ENCODE measurements at places on chromosomes 5 and 9.

DNA sequence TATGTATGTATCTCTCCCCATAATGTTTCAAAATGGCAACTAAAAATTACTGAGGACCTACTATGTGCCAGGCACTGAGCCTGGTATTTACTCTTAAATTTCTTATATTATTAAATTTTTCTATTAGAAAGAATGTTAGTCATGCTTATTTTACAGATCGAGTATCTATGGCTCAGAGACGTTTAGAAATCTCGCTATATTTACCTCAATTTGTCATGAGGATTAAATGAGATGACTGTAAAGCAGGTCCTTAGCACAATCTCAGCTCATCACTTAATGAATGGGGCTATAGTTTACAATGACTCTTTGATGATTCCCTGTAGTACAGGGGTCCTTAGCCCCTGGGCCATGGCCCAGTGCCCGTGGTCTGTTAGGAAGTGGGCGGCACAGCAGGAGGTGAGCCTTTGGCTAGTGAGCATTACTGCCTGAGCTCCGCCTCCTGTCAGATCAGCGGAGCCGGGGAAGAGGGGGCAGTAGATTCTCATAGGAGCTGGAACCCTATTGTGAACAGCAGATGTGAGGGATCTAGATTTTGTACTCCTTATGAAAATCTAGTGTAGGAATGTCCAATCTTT, 15.5 kb downstream of the ENC1 start:
- DNase-seq: no peak

- no peak for DNase-seq
Observed at GRCh38 chr5:149694007-149694406, 36.1 kb upstream of the PPARGC1B start.

GRCh38 chr9:93086447-93087224, 9.4 kb upstream of the CARD19 start:
- no peak for DNase-seq

DNA sequence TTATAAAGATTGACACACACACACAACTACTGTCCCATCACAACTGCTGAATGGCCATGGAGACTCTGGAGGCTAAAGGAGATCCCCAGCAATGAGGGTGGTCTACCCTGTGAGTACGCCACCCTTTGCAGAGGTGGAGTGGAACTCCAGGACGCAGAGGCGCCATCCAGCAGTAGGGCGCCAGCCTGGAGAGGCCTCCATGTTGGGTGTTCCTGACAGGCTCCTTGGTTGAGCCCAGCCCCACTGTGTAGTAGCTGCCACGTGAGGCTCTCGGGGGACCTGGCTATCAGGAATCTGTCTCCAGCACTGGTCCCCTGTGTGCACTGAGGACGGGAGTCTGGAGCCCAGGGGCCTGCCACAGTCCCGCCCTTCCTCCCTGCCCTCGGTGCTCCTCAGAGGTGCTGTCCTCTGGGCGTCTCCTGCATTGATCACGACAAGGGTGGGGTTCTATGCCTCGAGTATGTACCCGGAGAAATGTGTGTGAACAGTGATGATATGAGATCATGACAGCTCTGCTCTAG, 72.3 kb downstream of the DAP start:
- DNase-seq: no peak

DNA sequence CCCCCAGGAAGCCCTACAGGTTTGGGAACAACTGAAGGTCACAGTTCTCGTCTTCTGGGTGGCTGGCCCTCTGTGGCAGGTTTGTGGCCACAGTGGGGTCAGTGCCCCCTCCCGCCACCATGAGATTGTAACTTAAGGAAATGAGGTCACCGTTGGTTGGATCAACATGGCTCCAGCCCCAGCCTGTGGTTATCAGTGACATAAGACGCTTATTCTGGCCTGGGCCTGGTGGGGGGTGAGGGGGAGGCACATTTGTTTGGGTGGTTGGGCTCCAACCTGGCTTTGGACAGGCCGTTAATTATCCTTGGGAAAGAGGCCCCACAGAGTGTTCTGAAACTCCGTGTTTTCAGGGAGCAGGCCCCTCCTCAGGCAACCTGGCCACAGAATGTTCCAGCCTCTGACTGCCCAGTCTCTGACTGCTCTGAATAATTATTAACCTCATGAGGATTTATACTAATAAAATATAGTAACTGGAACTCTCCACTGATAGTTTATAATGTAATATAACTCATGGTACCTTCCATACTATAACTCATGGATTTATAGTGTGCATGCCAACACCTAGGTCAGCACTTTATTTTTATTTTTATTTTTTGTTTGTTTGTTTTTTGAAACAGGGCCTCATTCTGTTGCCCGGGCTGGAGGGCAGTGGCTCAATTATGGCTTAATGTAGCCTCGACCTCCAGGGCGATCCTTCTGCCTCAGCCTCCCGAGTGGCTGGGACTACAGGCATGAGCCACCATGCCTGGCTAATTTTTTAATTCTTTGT, 58.0 kb upstream of the RPL26L1 start:
- no peak for DNase-seq

- no peak for DNase-seq
Observed at GRCh38 chr5:64826541-64826940, 57.8 kb downstream of the CWC27 start.

GRCh38 chr5:75758116-75758515, 40.9 kb upstream of the POC5 start:
- no peak for DNase-seq

DNA sequence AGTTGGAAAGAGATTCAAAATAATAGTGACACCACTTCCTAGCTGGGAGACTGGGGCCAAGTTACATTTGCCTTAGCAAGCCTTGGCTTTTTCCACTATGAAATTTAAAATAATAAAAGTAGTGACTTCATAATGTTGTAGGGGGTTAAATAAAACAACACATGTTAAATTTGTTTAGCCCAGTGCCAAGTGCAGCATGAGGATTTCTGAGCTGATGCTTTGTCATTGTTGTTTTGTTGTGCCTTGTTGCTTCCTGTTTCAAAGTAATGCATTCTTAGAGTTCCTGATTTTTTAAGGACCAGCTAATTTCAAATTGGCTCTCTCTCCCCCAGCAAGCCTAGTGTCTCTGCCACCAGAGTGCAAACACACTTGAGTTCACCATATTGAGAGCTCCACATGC, 270.7 kb upstream of the PAPPA start:
- DNase-seq: no peak

- no peak for DNase-seq
Observed at GRCh38 chr5:129905473-129906176, 1.4 kb downstream of the CHSY3 start.

GRCh38 chr5:14035859-14036503, 91.5 kb upstream of the DNAH5 start:
- no peak for DNase-seq

GRCh38 chr9:112174222-112174964, 704 bp downstream of the SUSD1 start:
- DNase-seq: peak; percentile 39

- DNase-seq: no peak
Observed at GRCh38 chr9:81472701-81473100, 216.6 kb downstream of the TLE1 start.

DNA sequence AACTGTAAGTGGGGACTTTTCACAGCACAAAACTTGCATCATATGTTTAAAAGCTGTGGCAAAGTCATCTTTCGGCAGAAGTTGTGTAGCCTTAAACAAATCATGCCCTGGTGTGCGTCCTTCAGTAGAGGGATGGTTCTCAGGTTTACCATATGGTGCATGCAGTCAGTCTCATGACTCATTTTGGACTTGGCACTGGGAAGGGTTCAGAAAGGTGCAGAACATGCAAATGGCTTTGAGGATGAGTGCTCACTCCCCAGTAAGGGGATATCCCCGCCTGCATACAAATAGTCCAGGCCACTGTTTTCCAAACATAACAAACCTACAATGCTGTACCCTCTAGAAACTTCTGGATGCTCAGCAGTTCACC, 260.3 kb downstream of the NDUFS4 start:
- DNase-seq: no peak

DNA sequence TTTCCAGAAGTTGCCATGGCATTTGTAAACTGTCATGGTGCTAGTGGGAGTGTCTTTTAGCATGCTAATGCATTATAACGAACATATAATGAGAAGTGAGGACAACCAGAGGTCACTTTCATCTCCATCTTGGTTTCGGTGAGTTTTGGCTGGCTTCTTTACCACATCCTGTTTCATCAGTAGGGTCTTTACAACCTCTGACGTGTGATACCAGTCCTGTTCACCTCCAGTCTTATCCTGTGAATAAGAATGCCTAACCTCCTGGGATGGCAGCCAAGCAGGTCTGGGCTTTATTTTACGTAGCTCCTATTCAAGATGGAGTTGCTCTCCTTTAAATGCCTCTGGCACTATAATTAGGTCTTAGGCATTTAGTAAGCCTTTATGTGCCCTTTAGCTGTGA, 20.4 kb upstream of the RFK start:
- DNase-seq: no peak

GRCh38 chr9:6356441-6356840, 28.3 kb downstream of the TPD52L3 start:
- no peak for DNase-seq

- no peak for DNase-seq
Observed at GRCh38 chr9:129236441-129237145, 58.5 kb upstream of the IER5L start.

DNA sequence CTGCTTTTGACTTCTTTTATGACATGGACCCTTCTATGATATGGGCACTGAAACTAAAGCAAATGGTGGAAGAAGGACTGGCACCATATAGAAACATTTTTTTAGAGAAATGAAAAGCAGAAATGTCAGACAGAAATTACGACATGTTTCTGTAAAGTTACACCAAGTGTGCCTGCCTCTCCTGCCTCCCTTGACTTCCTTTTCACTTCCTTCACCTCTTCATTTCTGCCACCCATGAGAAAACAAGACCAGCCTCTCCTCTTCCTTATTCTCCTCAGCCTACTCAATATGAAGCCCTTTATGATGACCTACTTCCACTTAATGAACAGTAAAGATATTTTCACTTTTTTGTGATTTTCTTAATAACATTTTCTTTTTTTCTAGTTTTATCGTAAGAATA, 44.5 kb downstream of the ERCC6L2 start:
- no peak for DNase-seq

DNA sequence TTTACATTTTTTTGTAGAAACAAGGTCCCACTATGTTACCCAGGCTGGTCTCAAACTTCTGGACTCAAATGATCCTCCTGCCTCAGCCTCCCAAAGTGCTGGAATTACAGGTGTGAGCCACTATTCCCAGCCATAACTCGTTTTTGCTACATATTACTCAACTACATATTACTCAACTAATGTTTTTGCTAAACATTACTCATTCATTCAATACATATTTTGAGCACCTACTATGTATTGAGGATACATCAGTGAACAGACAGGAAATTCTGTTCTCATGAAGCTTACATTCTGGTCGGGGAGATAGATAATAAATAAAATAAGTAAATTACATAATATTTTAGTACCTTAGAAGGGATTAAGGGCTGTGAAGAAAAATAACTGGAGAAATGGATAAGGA, 34.9 kb upstream of the STOM start:
- DNase-seq: no peak

- no peak for DNase-seq
Observed at GRCh38 chr5:44402084-44402483, 12.9 kb upstream of the FGF10 start.

DNA sequence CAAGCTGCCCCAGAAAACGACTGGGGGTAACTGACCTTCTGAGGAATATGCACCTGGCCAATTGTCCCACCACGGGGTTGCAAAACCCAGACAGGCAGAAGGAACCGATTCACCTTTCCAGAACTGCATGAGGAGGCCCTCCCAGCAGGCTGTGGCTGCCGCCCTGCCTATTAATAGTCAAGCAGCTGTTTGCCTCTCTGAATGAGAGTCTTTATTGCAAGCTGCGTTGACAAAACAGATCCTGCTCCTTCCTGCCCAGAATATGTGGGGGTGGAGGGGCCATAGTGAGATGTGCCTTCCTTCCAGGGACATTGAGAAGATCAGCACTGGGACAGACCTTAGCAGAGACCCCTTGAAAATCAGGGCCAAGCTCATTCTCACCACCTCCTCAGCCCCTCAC, 18.3 kb upstream of the TCOF1 start:
- no peak for DNase-seq

DNA sequence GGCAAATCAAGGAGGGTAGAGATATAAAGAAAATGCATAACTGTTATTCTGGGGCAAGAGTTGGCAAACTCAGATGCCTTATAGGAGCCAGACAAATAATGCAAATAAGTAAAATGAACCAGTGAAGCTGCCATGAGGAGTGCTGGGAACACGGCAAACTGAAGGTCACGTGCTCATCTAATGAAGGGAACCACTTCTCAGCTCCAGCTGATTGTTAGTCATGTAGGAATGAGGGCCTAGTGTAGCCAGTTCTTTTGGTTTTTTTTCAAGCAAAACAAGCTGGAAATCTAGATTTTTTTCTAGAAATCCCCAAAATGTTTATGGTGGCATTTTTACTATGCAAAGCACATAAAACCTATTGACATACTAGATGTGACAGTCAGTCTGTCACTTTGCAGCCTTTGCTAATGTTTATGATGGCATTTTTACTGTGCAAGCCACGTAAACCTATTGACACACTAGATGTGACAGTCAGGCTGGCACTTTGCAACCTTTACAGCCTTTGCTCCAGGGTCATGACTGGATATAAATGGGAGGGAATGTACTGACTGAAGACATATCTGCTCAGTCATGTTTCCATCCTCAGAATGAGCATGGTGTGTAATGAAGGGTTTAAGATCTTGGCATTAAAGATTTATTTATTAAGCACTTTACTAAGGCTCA, 39.4 kb downstream of the RUSC2 start:
- DNase-seq: no peak

GRCh38 chr5:171639205-171639621, 146.4 kb upstream of the SMIM23 start:
- DNase-seq: no peak

- no peak for DNase-seq
Observed at GRCh38 chr5:41445937-41446563, 64.4 kb downstream of the PLCXD3 start.

DNA sequence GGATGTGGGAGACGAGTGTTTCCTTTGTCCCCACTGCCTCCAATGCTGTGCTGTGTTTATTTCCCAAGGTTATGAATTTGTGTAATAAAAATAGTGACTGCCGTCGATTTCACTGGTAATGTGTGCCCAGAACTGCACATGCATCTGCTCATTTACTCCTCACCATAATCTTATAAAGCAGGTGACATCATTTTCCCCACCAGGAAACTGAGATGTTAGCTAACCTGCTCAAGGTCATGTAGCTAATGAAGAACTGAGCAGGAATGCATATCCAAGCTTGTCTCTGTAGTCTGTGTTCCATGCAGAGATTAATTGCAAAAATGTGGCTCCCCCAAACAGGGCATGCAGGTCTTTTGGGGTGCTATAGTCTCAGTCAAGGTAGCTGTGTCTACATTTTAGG, 224.4 kb downstream of the TENT4A start:
- DNase-seq: no peak
